ENCODE measurements at places on chromosomes 16 and 17.
A peak's percentile ranks its signal among the peaks of the same experiment; 100 is the strongest.

DNA sequence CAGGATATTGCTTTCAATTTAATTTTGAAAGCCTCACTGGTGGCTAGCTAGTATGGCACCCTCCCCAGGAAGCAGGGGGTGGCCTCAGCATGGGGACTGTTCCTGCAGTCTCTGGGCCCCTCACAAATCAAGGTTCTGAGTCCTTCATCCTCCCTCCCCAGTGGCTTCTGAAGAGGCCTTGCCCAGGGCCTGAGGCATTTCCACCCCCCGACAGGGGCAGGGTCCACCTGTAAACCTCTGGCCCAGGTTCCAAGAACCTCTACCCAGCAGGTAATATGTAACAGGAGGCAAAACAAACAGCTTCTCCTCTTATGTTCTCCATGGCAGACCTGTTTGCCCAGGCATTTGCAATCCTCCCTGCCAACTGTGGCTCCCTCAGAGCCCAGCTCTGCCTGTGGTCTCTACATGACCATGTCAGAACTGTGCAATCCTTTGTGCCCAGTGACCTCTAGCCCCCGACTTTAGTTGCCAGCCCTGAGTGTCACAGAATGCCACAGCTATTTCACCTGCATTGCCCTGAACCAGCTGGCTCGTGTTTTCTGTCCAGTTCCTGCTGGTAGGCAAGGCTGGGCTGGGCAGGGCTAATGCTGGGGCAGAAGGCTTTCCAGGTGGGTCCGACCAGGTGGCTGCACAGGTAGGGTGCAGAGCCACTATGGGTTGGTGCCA, 14.3 kb downstream of the ACSF2 start:
- DNase-seq: peak; percentile 93

GRCh38 chr17:2312736-2313135, 9.0 kb downstream of the SRR start:
- DNase-seq: no peak

DNA sequence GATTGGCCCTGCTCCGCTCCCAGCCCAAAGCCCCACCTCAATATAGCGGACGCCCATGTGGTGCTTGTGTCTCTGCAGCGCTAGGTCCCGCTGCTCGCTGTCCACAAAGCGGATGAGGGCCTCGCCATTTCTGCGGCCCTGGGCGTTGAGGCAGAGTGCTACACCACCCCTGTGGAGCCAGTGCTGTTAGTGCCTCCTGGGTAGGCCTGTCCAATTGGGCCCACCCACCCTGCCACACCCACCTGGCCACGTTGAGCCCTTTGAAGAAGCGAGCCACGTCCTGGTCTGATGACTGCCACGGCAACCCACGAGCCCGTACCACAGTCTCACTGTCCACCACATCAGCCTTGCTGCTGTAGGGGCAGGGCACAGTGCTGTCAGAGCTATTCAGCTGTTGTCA, 3.6 kb downstream of the ESRP2 start:
- no peak for DNase-seq

DNA sequence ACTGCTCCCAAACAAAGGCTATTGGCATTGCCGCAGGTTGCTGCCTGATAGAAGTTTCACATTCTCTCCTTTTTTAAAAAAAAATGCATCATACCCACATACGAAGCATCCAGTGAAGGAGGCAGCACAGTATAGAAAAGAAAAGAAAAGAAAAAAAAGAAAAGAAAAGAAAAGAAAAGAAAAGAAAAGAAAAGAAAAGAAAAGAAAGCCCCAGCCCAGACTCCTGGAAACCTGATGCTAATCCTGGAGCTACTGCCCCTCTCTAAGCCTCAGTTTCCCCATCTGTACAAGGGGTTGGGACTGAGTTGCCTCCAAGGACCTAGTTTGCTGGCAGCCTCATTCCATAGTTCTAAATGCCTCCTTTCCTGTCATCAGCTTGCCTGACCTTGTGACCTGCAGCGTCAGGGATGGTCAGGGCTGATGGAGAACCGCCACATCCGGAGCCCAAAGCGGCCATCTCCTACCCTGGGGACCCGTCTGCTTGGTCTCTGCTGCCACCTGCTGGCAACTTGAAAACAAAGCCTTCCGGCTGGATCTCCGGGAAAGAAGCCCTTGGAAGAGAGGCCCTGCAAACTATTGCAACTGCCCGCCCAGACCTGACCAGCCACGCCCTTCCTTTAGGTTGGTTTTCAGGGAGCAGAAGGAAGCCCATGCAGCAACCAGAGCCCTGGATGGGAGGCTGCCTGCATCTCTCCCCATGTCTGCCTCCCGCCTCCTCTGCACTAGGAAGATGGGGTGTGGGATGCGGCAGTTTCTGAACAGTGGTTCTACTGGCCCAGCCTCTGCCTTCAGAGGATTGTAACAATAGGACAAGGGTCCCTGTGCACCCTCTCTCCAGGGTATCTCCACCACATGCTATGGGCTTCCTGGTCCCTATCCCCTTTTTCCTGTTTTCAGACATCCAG, 13.0 kb downstream of the AIPL1 start:
- DNase-seq: peak; percentile 80

DNA sequence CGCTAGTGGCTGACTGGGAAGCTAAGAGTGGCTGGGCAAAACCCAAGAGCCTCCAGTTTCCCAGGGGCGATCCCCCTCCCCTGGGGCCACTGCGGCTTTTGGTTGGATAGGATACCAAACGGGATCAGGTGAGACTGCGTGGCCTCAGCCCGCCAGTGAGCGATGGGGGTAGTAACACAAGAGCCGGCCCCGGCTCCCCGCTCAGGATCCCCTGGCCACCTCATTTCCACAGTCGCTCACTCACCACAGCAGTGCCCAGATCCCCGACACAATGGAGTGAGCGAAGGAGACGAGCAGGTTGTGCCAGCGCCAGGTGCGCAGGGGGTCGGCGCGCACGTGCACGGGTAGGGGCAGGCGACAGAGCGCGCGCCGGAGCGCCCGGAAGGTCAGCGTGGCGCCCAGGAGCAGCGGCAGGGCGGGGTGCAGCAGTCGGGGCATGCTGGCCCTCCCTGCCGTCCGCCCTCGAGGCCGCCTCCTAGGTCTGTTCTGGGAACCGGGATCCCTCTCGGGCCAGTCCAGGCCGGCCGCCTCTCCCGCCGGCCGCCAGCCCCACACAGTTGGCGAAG, 290 bp downstream of the TLCD1 start:
- peak; percentile 77 for DNase-seq

DNA sequence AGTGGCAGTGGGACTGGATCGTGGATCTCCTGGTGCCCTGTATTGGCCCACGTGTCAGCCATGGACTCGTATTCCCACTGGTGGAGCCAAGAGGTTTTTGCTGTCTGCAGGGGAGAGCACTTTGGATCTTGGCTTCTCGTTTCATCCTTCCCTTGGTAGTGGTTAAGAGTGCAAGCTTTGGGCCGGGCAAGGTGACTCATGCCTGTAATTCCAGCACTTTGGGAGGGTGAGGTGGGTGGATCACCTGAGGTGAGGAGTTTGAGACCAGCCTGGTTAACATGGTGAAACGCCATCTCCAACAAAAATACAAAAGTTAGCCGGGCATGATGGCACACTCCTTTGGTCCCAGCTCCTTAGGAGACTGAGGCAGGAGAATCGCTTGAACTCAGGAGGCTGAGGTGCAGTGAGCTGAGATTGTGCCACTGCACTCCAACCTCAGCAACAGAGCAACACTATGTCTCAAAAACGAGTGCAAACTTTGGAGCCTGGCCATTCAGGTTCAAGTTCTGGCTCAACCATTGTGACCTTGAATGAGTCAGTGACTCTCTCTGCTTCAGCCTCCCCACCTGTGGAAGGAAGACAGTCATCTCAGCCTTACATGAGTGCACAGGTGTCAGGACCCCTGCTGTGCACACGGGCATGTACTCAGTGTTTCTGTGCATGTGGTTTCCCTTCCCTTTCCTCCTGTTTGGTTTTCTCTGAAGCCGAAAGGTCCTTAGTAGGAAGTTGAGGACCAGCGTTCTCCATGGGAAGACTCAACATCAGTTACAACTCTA, 57.4 kb downstream of the PLCG2 start:
- no peak for DNase-seq
